Stimulated activated CD4-positive, alpha-beta T cell treated with anti-CD3 and anti-CD28 coated beads, Interleukin-4, amount 100 ng/mL, for 1 hour (primary cell): ENCODE measurements at places on chromosomes 13 and 19.

GRCh38 chr13:90640976-90641375 is 706.5 kb upstream of the MIR17HG start:
- no peak for DNase-seq

DNA sequence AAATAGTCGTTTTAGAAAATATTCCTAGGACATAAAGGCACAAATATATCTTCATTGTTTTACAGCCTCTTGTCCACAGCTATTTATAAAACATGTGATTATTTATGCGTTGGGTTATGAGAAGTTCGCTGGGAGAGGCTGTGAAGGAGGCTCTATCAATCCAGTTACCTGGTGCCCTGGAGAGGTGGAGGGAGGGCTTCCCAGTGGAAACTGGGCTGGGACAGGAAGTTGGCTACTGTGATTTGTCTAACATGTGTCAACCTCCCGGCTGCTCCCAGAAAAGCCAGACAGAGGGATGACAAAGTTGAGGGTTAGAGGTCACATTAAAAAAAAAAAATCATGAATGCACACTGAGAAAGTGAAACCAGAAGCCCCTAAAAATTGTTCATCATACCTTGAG is 346.5 kb downstream of the ZNF536 start:
- DNase-seq, result no peak

DNA sequence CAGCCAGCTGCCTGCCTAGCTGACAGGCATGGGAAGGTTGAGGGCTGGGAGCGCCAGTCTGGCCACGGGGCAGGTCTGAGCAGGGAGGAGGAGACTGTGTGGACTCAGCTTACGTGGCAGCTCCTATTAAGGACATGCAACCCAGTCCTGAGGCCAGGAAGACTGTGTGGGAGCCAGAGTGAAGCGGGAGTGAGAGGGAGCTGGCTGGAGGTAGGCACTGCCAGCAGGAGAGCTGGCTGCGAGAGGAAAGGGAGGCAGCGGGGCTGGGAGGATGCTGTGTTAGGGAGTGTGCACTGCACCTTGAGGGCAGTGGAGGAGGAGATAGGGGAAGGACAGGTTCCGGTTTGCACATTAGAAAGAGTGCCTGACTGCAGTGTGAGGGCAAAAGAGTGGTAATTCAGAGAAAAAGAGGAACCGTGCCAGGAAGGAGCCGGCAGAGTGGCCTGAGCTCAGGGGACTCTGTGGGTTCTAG is 99.2 kb downstream of the SLC7A1 start:
- DNase-seq, result no peak

GRCh38 chr13:108560093-108560492 is 69.3 kb upstream of the MYO16 start:
- DNase-seq, result no peak

GRCh38 chr13:97215325-97215724 is 6.8 kb upstream of the MBNL2 start:
- DNase-seq, result no peak

GRCh38 chr13:50910485-50910805 is 854 bp downstream of the RNASEH2B start:
- no peak for DNase-seq

- no peak for DNase-seq
Observed at GRCh38 chr19:34328982-34329381, 36.0 kb upstream of the GPI start.

DNA sequence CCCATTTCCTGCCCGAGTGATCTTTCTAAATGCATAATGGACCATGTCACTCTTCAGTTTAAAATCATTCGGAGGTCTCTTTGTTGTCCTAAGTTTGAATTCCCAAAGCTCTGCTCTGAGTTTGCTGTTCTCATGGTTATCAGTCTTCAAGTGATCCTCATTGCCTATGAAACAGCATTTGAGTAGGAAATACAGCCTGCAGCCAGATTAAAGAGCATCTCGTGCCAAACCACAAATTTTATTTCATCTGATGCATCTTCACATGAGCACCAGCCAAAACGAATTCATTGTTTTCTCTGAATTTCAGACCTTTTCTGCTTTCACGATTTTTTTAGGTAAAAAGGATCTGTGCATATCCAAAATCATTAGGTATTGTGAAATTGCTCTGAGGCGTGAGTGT is 299.6 kb downstream of the TDRD3 start:
- DNase-seq, result no peak

DNA sequence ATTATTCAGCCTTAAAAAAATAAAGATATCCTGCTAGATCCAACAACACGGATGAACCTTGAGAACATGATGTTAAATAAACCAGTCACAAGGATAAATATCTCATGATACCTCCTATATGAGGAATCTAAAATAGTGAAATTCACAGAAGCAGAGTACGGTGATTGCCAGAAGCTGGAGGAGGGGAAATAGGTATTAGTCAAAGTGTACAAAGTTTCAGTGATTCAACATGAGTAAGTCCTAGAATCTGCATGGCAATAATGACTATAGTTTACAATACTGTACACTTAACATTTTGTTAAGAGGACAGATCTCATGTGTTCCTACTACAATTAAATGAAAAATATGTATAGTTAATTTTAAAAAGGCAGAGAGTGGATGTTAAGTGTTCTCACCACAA is 206.6 kb upstream of the SLC10A2 start:
- DNase-seq, result no peak

- no peak for DNase-seq
Observed at GRCh38 chr13:46339035-46339666, 47.9 kb downstream of the RUBCNL start.

DNA sequence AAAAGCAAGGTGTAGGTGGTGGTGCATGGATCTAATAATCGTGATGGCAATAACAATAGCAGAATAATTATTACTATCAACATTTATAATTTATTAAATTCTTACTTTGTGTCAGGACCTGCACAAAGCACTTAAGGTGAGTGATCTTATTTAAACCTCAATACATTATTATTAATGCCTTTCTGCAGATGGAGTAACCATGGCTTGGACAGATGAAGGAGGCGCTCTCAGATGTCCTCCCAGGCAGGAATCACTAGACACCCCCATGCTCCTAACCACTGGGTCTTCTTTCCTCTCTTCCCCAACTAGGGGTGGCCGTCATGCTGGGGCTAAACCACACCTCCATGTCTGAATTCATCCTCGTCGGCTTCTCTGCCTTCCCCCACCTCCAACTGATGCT is at the start of gene OR10H2:
Gene OR10H2, plus strand, starts transcription at position 301 of the 400 bp plus-strand sequence. Its CDS starts 20 bp downstream, at position 321.
- DNase-seq, result no peak

- DNase-seq, result no peak
Observed at GRCh38 chr13:50908371-50908770, 1.2 kb upstream of the RNASEH2B start.

DNA sequence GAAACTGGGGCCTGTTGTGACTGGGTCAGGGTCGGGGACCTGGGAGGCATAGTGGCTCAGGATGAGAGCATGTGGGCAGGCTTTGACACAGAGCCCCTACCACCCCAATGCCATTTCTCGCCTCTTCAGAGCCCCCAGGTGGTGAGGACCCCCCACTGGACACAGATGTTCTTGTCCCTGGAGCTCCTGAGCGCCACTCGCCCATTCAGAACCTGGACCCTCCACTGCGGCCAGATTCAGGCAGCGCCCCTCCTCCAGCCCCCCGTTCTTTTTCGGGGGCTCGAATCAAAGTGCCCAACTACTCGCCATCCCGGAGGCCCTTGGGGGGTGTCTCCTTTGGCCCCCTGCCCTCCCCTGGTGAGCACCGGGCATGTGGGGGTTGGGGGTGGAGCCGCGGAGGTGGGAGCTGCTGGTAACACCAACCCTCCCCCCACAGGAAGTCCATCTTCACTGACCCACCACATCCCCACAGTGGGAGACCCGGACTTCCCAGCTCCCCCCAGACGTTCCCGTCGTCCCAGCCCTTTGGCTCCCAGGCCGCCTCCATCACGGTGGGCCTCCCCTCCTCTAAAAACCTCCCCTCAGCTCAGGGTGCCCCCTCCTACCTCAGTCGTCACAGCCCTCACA is 10.4 kb downstream of the IGFLR1 start:
- DNase-seq, result no peak

- DNase-seq, result no peak
Observed at GRCh38 chr19:13078897-13079541, 23.6 kb downstream of the LYL1 start.

DNA sequence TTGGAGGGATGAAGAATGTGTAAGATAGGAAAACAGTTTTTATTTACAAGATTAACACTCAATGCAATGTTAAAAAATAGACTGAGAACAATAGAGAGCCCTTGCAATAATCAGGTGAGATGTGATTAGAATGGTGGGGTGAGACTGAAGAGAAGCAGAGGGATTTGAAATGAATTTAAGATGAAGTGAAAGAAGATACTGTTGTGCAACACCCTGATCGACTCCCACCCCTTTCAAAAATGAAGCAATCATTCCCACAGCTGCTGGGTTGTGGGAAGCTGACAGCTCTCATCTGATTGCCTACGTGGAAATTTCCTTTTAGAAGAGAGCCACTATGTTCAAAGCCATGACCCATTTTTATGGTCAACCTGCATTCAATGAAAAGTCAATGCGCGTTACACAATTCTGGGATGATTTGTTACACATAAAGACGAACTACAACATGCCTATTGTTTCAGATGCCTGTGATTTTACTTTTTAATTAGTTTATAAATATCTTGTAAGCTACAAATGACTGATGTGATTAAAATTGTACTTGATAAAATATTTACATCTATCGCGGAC is 1374.8 kb downstream of the PCDH9 start:
- no peak for DNase-seq

GRCh38 chr19:18160493-18160970 is 7.6 kb downstream of the PIK3R2 start:
- DNase-seq, result no peak

DNA sequence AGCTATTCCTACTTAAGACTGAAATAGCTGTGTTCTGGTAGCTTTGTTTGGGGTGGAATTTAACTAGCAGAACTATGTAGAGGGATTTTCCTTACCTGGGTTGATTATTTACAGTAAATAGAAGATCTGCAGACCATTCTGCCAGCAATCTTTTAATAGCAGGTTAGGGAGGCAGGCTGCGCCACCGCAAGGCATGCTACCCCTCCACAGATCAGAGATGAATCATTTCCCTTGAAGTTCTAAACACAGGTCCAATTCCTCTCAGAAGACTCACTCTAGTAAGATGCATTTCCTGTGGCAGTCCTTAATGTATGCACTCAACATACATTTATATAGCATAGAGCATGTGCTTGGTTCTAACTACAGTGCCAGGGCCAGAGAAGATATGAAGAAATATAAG is 109.0 kb downstream of the TNFRSF19 start:
- no peak for DNase-seq

GRCh38 chr13:97492257-97492656 is 58.3 kb downstream of the RAP2A start:
- DNase-seq, result no peak

- no peak for DNase-seq
Observed at GRCh38 chr19:14476673-14477401, 1.7 kb upstream of the PTGER1 start.

GRCh38 chr13:112670864-112671263 is 19.0 kb upstream of the ATP11A start:
- no peak for DNase-seq

- no peak for DNase-seq
Observed at GRCh38 chr13:31639443-31640163, 99.7 kb upstream of the RXFP2 start.

- DNase-seq, result no peak
Observed at GRCh38 chr19:54127688-54128440, 9.7 kb upstream of the CNOT3 start.

DNA sequence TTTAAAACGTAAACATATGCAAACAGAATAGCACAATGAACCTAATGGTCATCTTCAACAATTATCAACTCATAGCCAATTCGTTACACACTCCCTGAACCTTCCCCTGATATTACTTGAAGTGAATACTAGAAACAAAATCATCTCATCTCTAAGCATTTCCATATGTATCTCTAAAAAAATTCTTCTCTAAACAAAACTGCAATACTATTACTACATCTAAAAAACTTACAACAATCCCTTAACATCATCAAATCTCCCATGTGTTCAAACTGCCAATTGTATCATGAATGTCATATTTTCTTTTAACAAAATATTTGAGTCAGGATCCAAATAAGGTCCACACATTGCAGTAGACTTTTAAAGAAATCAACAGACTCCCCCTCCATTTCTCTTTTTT is 61.4 kb downstream of the FRY start:
- DNase-seq, result no peak

- no peak for DNase-seq
Observed at GRCh38 chr13:66410314-66410713, 819.8 kb downstream of the PCDH9 start.

GRCh38 chr19:6524311-6524710 is 6.5 kb upstream of the TNFSF9 start:
- DNase-seq, result no peak

GRCh38 chr13:64154514-64154913 is 2738.9 kb upstream of the PCDH20 start:
- DNase-seq, result no peak

DNA sequence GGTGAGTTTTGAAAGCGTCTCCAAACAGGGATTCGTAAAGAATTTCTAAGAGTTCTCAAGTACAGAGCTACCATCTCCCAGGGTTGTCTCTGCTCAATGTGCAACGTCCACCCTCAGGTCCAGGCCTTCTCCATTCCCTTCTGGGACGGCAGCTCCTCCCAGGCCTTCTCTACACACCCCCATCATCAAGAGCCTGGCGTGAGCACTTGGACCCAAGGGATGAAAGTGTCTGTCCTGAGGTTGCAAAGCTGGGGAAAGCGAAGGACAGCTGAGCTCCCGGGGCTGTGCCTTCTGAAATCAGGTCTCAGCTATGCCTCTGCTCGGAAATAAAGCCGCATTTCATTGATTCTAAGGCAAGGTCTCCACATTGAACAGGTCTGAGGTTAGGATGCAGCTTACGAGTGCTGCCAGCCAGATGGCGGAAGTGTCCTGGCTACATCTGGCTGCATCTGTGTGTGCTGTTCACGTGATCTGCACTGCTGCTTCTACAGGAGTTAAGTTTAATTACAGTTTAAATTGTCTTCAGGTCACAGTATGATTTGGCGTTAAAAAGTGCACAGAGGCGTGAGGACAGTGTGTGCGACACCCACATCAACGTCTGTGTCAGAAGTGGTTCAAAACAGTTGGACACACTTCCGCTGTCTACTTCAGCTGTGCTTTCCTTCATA is 27.0 kb upstream of the MIER2 start:
- no peak for DNase-seq

GRCh38 chr19:461721-462551 is 1.1 kb upstream of the SHC2 start:
- no peak for DNase-seq

DNA sequence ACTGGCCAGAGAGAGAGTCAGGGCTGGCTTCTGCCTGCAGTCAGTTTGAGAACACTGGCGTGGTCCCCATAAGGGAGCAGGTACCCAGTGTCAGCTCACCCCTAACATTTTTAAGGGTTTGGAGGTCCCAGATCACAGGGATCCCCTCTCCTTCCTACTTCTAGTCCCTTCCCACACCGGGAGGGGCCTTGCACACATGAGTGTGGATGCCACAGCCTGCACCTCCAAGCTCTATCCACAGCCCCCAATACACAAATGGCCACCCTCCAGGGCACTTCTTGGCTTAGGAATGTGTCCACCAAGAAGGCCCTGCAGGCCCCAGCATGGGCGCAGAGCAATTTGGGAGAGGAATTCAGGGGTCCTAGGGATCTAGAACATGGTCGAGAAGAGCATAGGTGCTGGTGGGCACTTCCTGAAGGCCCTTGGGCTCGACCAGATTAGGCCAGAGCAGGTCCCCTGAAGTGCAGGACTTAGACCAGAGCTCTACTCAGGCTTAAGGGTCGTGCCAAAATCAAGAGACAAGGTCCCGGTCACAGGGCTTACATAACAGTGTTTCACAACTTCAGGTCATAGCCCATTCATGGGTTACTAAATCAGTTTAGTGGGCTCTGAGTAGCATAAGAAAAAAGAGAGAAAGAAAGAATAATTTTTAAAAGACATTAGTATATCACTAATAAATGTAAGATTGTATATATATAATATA is 16.0 kb downstream of the FXYD5 start:
- no peak for DNase-seq
